ENCODE measurements at places on chromosomes 1 and 21. TPM values are rescaled to one million over a fixed set of nuclear protein-coding genes. Genes with fewer than 3 reads are reported as not detected.

Gene DMBX1
- polyA plus RNA-seq: 0.11 TPM

GRCh38 chr1:25664357-25665199 lies 48.0 kb downstream of the MAN1C1 start:
- no peak for DNase-seq
- H3K27ac ChIP-seq: no peak overlapping the region
- H3K4me3 ChIP-seq: no peak overlapping the region
- peaks cover 23% of the 10 kb centered on the region for H3K4me1 ChIP-seq
- no peaks in the 10 kb centered on the region for H3K27me3 ChIP-seq

DNA sequence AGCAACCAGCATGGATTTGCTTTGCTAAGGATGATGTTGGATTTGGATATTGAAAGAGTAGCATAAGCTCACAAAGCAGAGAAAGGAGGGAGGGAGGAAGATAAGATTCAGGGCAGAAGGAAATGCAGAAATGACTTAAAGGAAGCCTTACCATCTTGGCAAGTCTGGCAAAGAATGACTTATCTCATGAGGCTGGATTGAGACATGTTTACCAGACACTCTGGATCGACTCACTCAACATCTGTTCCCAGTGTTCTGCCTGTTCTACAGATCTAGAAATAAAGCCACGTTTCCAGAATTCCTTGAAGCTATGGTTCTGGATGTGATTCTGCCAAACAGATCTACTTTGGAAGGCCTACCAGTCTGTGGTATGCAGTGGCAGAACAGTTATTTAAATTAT lies 38.8 kb upstream of the CTBS start:
- no peak for DNase-seq
- H3K36me3 ChIP-seq: no peaks in the 10 kb centered on the region
- no peaks in the 10 kb centered on the region for H3K27me3 ChIP-seq
- H3K4me3 ChIP-seq: no peak overlapping the region
- no peak overlapping the region for H3K27ac ChIP-seq
- no peaks in the 10 kb centered on the region for H3K4me1 ChIP-seq

Gene COQ8A
- polyA plus RNA-seq: 28.5 TPM

Gene CDCA8
- 37.9 TPM for polyA plus RNA-seq

GRCh38 chr1:53573522-53573921 lies 114.3 kb downstream of the DMRTB1 start:
- H3K4me3 ChIP-seq: no peak overlapping the region
- H3K36me3 ChIP-seq: no peaks in the 10 kb centered on the region
- H3K27me3 ChIP-seq: no peaks in the 10 kb centered on the region
- H3K4me1 ChIP-seq: no peaks in the 10 kb centered on the region
- no peak overlapping the region for H3K27ac ChIP-seq

- H3K36me3 ChIP-seq: no peaks in the 10 kb centered on the region
- H3K4me1 ChIP-seq: peaks cover 12% of the 10 kb centered on the region
- H3K4me3 ChIP-seq: no peak overlapping the region
- no peak for DNase-seq
- H3K27me3 ChIP-seq: peaks cover 15% of the 10 kb centered on the region
- H3K27ac ChIP-seq: no peak overlapping the region
These were observed 4.1 kb downstream of the DISC1 start for GRCh38 chr1:231630558-231631205.

Gene MATN1
- polyA plus RNA-seq: 0.21 TPM

GRCh38 chr1:112344754-112345423 lies 51.1 kb upstream of the CTTNBP2NL start:
- H3K27me3 ChIP-seq: no peaks in the 10 kb centered on the region
- peak; percentile 23 for DNase-seq
- no peaks in the 10 kb centered on the region for H3K4me1 ChIP-seq
- H3K4me3 ChIP-seq: no peak overlapping the region
- H3K36me3 ChIP-seq: no peaks in the 10 kb centered on the region
- no peak overlapping the region for H3K27ac ChIP-seq

Gene ASCL5
- polyA plus RNA-seq: not detected

Gene S100A5
- 0.47 TPM for polyA plus RNA-seq

Gene TEX38
- polyA plus RNA-seq: 0.37 TPM

- peaks cover 26% of the 10 kb centered on the region for H3K36me3 ChIP-seq
- peak overlapping the region; percentile 65 for H3K27ac ChIP-seq
- H3K4me1 ChIP-seq: peaks cover 18% of the 10 kb centered on the region
- H3K4me3 ChIP-seq: no peak overlapping the region
- H3K27me3 ChIP-seq: no peaks in the 10 kb centered on the region
- no peak for DNase-seq
These were observed 4.2 kb downstream of the COX20 start for GRCh38 chr1:244839656-244840055.

DNA sequence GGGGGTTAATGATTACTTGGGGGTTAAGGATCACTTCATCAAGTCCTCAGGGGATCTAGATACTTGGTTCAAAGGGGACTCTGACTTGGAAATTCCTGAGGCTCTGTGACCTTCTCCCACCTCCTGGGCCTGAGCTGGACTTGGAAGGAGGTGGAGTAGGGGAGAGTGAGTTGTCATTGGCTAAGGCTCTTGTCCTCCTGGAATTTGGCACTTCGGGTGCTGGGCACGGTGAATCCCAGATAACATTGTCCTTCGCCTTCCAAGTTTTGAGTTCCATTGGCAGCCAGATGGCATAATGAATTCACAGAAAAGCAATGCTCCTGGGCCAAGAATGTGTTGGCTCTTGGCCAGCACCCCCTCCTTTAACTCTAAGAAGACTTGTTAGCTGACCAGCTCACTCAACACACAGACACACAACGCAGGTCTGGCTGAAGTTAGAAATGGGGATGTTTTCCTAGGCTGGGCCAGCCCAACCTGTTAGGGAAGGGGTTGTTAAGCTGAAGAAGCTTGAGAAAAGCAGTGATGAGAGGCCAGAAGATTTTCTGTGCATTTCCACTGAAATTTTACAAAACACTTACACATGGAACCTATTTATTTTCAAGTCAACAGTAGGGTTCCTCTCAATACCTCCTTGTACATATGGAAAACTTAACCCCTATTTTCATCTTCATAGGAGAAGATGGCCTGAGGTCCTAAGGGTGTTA lies 29.7 kb downstream of the SLC26A9 start:
- no peak overlapping the region for H3K27ac ChIP-seq
- H3K4me3 ChIP-seq: no peak overlapping the region

All from GM23338 (cell line).